AG04450 (cell line): ENCODE measurements at places on chromosomes 3 and 15.

GRCh38 chr3:43894176-43895049 lies 203.7 kb downstream of the ABHD5 start:
- peak; percentile 61 for DNase-seq

GRCh38 chr15:39172380-39173281 lies 408.2 kb upstream of the THBS1 start:
- no peak for DNase-seq

GRCh38 chr3:175495331-175495730 lies 636.2 kb downstream of the NAALADL2 start:
- no peak for DNase-seq

DNA sequence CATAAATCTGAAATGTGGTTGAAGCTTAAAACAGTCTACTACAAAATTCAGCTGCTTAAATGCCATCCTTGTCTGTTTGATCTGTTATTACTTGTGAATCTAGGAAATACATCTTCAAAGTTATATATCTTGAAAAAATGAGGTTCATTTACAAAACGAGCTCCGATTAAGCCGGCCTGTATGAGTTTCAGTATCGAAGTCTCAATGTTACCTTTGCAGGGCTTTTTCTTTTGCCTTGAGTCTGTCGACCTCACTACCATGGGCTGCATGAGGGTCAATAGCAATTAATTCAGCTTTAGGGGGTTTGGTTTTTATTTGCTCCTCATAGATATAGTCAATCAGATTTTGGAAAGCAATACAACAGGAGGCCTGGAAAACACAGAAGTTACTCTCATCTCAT lies 23.2 kb downstream of the ERICH6 start:
- DNase-seq, result no peak

GRCh38 chr15:83866692-83867091 lies 212.8 kb downstream of the ADAMTSL3 start:
- DNase-seq, result no peak

DNA sequence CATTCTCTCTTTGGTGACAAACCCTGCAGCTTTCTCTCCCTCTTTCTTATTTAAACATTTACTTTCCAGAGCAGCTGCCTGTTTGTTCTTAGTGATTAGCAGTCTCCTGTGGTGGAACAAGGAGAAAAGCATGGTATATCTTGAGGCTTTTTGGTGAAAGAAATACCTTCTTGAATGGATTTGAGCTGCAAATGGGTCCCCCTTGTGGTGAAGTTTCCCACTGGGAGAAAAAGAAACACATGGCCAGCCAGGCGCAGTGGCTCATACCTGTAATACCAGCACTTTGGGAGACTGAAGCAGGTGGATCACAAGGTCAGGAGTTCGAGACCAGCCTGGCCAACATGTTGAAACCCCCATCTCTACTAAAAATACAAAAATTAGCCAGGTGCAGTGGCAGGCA lies 48.3 kb upstream of the ACP3 start:
- DNase-seq, result peak; percentile 4

DNA sequence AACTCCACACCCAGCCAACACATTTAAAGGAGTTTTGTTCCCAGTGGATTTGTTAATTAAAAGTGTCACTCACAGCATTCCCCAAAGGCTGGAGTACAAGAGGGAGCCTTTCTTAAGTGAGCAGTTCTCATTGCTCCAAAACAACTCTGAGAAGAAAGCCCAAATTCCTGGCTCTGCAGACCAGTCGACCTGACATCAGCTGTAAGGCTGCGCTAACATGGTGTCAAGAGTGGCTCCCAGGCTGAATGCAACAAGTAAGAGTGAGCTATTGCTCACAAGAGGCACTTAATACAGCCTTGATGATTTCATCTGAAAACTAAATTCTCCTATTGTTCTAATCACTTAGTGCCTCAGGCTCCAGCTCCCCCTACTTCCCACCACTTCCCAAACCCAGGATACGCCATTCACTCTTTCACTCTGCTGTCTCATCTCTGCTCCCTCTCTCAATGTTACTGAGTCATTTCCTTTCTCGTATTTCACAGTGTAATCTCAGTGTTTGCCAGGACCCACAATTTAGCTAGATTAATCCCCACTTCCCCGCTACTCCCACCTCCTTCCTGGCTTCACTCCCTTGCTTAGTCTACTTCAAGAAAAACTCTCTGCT lies 81.8 kb downstream of the WWTR1 start:
- DNase-seq, result peak; percentile 90

DNA sequence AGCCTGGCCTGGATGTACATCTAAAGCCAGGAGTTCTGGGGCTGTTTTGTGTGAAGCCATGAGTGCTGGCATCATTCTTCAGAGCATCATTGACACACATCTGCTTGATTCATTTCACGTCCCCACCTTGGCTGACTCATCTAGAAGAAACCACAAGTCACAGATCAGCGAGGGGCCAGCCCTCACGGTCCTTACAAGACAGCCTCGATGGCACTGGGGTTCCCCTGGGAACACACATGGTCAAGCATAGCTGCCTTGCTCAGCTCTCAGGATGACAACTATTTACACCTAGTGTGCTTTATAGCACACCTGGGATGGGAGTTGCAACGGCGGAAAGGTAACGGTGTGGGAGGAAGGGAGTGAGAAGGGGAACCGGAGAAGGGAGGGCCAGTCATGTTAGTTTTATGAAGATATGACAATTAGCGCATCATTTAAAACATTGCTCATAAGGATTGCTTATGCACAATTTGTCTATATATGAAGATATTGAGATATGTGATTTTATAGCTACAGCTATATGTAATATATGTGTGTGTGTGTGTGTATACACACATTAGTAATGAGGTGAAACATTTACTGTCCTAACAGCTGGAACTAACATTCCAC lies 227.1 kb downstream of the RPLP1 start:
- no peak for DNase-seq
